ENCODE measurements at places on chromosomes 2 and 18.
A peak's percentile ranks its signal among the peaks of the same experiment; 100 is the strongest.

GRCh38 chr2:139155991-139156390 is 375.8 kb upstream of the NXPH2 start:
- no peaks in the 10 kb centered on the region for H3K4me1 ChIP-seq
- H3K27me3 ChIP-seq, result no peaks in the 10 kb centered on the region
- no peak overlapping the region for H3K27ac ChIP-seq
- H3K4me3 ChIP-seq, result no peak overlapping the region

- no peak within 1 kb of the TSS for H3K4me3 ChIP-seq
- H3K4me1 ChIP-seq, result no peaks in the 10 kb centered on the region
- no peaks in the 10 kb centered on the region for H3K36me3 ChIP-seq
- peaks cover 49% of the 10 kb centered on the region for H3K27me3 ChIP-seq
- no peak for DNase-seq
- no peak within 1 kb of the TSS for H3K27ac ChIP-seq
Observed at GRCh38 chr2:218166791-218167190, at the start of gene CXCR1. CXCR1 (minus strand) TSS chr2:218166962; CDS start chr2:218165211, 1,751 bp downstream.

- H3K4me1 ChIP-seq, result peaks cover 5% of the 10 kb centered on the region
- H3K27ac ChIP-seq, result no peak overlapping the region
- no peaks in the 10 kb centered on the region for H3K36me3 ChIP-seq
- DNase-seq, result no peak
- peaks cover 6% of the 10 kb centered on the region for H3K27me3 ChIP-seq
Observed at GRCh38 chr2:6653281-6653750, 212.4 kb downstream of the CMPK2 start.

- no peak overlapping the region for H3K27ac ChIP-seq
- H3K36me3 ChIP-seq, result no peaks in the 10 kb centered on the region
- H3K4me1 ChIP-seq, result no peaks in the 10 kb centered on the region
Observed at GRCh38 chr2:154375579-154375931, 322.9 kb upstream of the KCNJ3 start.

DNA sequence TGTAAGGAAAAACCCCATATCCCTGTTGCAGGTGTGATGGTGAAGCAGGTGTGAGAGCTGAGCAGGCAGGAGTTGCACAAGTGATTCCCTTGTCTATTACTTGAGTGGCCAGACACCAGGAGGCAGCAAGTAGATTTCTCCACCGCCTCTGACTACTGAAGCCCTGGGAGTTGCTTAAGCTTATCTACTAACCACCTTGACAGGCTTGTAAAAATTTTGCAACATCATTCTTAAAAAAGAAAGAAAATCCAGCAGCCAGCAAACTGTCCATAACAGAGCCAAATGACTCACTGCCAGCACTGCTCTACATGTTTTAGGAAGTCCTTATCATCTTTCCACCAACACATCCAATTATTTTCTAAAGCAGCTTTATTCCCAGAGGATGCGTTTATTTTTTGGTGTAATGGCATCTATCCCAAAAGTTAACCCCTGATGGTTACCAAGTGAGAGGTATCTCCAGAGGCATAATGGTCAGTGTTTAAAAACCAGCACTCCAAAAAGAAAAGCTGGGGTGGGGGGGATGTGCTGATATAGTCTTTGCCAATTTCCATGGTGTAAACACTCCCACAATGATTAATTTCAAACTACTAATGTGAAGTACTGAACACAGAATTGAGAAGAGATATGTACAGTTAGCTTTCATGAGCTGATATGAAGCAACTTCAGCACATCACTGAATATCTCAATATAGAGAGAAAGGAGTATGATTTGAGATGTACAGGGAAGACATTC is 16.3 kb upstream of the GPR39 start:
- no peak for DNase-seq
- no peaks in the 10 kb centered on the region for H3K36me3 ChIP-seq
- peaks cover 11% of the 10 kb centered on the region for H3K27me3 ChIP-seq
- H3K4me1 ChIP-seq, result no peaks in the 10 kb centered on the region
- H3K4me3 ChIP-seq, result no peak overlapping the region

DNA sequence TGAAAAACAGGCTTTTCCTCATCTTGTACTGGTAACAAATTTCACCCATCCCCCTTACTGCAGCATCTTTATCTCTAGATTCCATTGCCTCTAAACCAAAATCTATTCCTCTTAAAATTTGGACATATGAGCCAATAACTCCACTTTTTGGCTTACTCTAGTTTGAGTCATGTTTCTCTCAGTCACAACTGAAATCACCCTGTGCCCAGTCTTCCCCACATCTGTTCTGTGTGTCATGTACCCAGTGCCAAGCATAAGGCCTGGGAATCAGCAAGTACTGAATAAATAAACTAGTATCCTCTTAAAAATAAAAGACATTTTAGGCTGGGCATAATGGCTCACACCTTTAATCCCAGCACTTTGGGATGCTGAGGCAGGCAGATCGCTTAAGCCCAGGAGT is 20.8 kb upstream of the CHN1 start:
- no peaks in the 10 kb centered on the region for H3K4me1 ChIP-seq
- DNase-seq, result no peak
- no peaks in the 10 kb centered on the region for H3K36me3 ChIP-seq
- H3K4me3 ChIP-seq, result no peak overlapping the region

GRCh38 chr2:160565099-160565845 is 71.7 kb upstream of the RBMS1 start:
- H3K27me3 ChIP-seq, result no peaks in the 10 kb centered on the region
- no peaks in the 10 kb centered on the region for H3K36me3 ChIP-seq
- H3K27ac ChIP-seq, result no peak overlapping the region
- no peak for DNase-seq

DNA sequence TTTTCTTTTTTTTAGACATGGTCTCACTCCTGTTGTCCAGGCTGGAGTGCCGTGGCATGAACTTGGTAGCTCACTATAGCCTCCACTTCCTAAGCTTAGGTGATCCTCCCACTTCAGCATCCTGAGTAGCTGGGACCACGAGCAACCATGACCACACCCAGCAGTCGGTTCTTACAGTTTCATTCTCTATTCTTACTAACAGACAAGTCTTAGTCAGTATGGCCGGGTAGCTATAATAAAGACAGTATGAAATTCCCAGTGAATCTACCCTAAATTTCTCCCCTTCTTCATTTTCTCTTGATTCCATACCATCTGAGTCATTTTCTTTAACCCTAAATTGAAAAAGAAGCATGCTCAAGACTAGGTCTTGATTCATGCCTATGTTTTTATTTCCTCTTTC is 775.3 kb upstream of the NRXN1 start:
- H3K27ac ChIP-seq, result no peak overlapping the region
- no peak overlapping the region for H3K4me3 ChIP-seq
- no peaks in the 10 kb centered on the region for H3K27me3 ChIP-seq
- no peaks in the 10 kb centered on the region for H3K4me1 ChIP-seq

DNA sequence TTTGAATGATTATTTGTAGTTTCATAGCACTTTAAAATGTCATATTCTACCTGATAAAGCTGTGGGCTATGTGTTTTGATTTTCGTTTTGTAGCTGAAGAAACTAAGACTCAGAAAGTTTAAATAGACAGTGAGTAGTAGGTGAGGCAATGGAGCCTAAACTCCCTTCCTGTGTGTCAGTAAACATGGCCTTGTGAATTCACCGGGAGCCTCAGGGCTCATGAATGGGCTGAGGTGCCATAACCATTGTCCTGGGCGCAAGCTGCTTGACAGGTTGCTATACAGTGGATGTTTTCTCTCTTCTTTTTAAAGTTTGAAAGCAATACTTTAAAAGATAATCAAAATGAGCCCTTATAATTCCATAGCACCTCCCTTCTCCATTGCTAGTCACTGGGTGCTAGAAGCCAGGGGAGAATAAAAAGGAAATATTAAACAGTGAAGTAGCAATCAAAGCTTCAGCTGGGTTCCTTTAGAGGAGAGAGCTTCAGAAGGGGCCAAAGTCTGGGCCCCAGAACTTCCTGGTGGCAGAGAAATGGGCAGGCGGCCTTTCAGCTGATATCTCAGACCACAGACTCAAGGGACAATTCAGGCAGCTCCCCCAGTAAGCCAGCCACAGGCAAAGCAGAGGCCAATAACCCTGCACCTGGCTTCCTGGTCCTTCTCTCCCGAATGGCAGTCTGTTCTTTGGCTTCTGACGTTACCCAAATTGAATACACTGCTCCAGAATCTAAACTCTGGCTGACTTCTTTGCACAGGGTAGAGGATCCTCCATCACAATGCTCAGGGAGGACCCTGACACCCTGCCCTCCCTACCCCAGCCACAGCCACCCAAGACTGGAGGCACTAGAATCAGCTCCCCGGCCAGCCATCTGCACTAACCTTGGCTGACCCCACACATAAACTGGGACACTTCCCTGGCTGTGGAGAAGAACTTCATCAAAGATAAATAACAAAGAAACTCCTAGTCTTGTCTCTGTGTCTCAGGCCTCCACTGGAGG is 51.8 kb upstream of the NPAS2 start:
- H3K36me3 ChIP-seq, result no peaks in the 10 kb centered on the region
- no peak overlapping the region for H3K4me3 ChIP-seq
- peaks cover 8% of the 10 kb centered on the region for H3K4me1 ChIP-seq
- DNase-seq, result no peak

GRCh38 chr2:101310090-101310833 is 1.8 kb upstream of the RNF149 start:
- peak overlapping the region; percentile 92 for H3K27ac ChIP-seq
- H3K36me3 ChIP-seq, result no peaks in the 10 kb centered on the region
- H3K27me3 ChIP-seq, result no peaks in the 10 kb centered on the region
- peaks cover 37% of the 10 kb centered on the region for H3K4me1 ChIP-seq

GRCh38 chr2:98552499-98553179 is 55.7 kb downstream of the COA5 start:
- peaks cover 75% of the 10 kb centered on the region for H3K36me3 ChIP-seq
- DNase-seq, result no peak
- H3K27ac ChIP-seq, result no peak overlapping the region
- no peak overlapping the region for H3K4me3 ChIP-seq
- H3K27me3 ChIP-seq, result no peaks in the 10 kb centered on the region

DNA sequence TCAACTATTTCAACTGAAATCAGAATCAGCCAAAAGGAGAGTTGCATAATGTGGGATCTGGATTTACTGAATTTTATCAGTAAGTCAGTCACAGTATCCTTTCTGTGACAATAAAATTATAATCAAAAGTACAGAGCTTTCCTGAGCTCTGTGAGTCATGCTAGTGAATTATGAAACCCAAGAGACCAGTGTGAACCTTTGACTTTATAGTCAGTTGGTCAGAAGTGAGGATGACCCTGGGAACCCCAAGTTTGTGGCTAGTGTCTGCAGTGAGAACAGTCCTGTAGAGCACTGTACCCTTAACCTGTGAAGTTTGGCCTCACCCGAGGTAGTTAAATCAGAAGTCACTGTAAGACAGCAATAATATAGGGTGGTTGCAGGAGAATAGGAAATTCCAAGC is 381.7 kb downstream of the CDH19 start:
- DNase-seq, result no peak
- H3K4me3 ChIP-seq, result no peak overlapping the region
- H3K27me3 ChIP-seq, result no peaks in the 10 kb centered on the region
- no peaks in the 10 kb centered on the region for H3K4me1 ChIP-seq
- H3K36me3 ChIP-seq, result no peaks in the 10 kb centered on the region

GRCh38 chr2:162123806-162124758 is 28.0 kb downstream of the GCG start:
- no peaks in the 10 kb centered on the region for H3K36me3 ChIP-seq
- H3K27me3 ChIP-seq, result no peaks in the 10 kb centered on the region
- H3K27ac ChIP-seq, result no peak overlapping the region
- H3K4me3 ChIP-seq, result no peak overlapping the region
- H3K4me1 ChIP-seq, result peaks cover 2% of the 10 kb centered on the region
- no peak for DNase-seq

DNA sequence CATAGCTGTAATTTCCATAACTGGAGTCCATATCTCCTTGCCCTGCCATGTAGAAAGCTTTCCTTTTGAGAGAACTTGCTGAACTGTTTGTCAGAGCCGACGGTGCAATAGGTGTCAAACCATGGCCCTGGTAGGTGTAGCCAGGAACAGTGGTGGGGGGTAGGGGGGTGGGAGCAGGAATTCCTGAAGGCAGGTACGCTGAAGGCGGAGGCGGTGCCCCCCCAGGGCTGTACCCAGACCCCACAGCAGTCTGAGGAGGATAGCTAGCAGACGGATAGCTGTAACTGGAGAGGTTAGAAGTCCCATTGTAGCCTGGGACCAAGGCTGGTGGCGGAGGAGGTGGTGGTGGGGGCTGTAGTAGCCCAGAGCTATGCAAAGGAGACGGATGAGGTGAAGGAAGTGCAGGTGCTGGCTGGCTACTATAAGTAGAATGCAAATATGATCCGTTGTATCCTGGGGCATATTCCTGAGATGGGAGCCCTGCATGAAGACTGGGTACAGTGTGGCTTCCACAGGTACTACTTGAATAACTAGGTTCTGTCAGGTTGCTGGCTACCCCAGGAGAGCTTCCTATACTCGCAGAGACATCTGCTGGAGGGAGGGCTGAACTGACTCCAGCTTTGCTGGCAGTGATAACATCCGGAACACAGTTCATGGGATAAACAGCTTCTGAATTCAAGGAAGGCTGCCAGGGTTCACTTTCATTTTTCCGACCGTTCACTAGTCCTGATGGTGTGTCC is 124.8 kb downstream of the FIGN start:
- DNase-seq, result no peak
- peaks cover 18% of the 10 kb centered on the region for H3K36me3 ChIP-seq
- no peak overlapping the region for H3K4me3 ChIP-seq

DNA sequence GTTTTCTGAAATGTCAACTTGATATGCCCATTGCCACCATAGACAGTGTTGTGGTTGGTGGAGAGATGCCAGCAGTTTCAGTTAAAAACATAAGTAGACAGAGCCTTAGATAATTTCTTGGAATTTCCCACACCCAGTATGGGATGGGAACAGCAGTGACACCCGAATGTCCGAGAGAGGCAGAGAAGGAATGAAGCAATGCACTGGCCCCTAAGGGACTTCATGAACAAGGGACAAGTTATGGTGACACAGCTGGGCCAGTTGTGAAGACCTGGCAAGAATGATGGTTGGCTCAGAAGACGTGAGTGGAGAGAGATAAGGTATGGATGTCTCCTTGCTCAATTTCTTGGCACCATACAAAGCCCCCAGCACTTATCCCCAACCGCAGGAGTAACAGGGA is 165.2 kb upstream of the APCDD1 start:
- no peak overlapping the region for H3K4me3 ChIP-seq
- H3K27ac ChIP-seq, result no peak overlapping the region
- no peaks in the 10 kb centered on the region for H3K36me3 ChIP-seq

GRCh38 chr2:105750735-105751134 is 6.0 kb downstream of the NCK2 start:
- no peak for DNase-seq
- no peaks in the 10 kb centered on the region for H3K27me3 ChIP-seq
- H3K27ac ChIP-seq, result no peak overlapping the region
- no peak overlapping the region for H3K4me3 ChIP-seq
- no peaks in the 10 kb centered on the region for H3K36me3 ChIP-seq
